Panc1 (cell line): ENCODE measurements at places on chromosomes 3 and 15.

GRCh38 chr15:75775296-75776064, 62.8 kb upstream of the CSPG4 start:
- H3K4me1 ChIP-seq, result no peaks in the 10 kb centered on the region
- no peaks in the 10 kb centered on the region for H3K27me3 ChIP-seq
- no peak for DNase-seq
- no peaks in the 10 kb centered on the region for H3K36me3 ChIP-seq
- no peak overlapping the region for H3K27ac ChIP-seq

- no peaks in the 10 kb centered on the region for H3K36me3 ChIP-seq
- peaks cover 3% of the 10 kb centered on the region; the same call in 1 of the 2 replicates for H3K4me1 ChIP-seq
- peak overlapping the region; percentile 57 for H3K4me3 ChIP-seq
Measured at GRCh38 chr15:99925661-99926461, 192.6 kb upstream of the LYSMD4 start.

- peaks cover 2% of the 10 kb centered on the region for H3K27me3 ChIP-seq
- H3K36me3 ChIP-seq, result no peaks in the 10 kb centered on the region
- no peak for DNase-seq
Measured at GRCh38 chr3:56269755-56270535, 198.3 kb downstream of the ERC2 start.

- no peak overlapping the region for H3K4me3 ChIP-seq
- no peaks in the 10 kb centered on the region for H3K4me1 ChIP-seq
- DNase-seq, result no peak
- peaks cover 9% of the 10 kb centered on the region for H3K27me3 ChIP-seq
- H3K27ac ChIP-seq, result no peak overlapping the region
Measured at GRCh38 chr15:51401872-51402517, 60.5 kb downstream of the GLDN start.

DNA sequence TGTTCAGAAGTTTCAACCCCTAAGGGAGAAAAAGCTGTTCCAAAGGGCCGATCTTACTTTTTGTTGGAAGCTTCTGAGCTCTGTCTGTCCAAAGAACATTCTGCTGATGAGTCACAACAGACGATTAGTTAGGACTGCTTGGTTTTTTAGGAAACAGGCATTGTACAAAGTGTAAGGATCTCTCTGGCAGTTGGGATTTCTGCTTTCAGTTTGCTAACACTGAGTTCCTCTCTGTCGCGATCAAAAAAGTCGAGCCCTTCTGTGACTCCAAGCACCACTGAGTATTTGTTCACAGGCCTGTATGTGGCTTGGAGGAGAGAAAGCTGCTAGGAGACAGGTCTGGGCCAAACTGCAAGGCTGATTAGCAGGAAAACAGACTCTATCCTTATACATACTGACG, 91.8 kb upstream of the PFN2 start:
- no peak overlapping the region for H3K4me3 ChIP-seq
- H3K27ac ChIP-seq, result peak overlapping the region; percentile 71
- H3K27me3 ChIP-seq, result no peaks in the 10 kb centered on the region
- DNase-seq, result no peak
- peaks cover 9% of the 10 kb centered on the region for H3K4me1 ChIP-seq

DNA sequence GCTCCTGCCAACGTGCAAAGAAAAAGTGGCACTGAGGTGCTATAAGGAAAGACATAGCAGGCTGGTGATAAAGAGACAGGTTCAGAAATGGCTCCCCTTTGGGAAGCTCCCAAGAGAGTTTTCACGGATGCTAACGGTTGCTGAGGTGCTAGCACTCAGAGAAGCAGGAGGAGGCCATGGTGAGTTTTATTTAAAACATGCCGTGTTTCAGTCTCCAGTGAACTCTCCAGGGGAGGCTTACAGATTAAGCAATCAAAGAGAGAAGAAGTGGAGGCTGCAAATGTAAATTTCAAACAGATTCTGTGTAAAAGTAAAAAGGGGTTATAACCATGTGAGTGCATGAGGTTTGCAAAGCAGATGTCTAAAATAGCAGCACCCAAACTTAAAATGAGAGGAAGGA, 346.2 kb downstream of the NTRK3 start:
- H3K27me3 ChIP-seq, result peaks cover 2% of the 10 kb centered on the region; the same call in 1 of the 2 replicates
- no peak overlapping the region for H3K4me3 ChIP-seq
- H3K27ac ChIP-seq, result no peak overlapping the region

- no peak overlapping the region for H3K27ac ChIP-seq
- H3K4me1 ChIP-seq, result no peaks in the 10 kb centered on the region
- no peaks in the 10 kb centered on the region for H3K36me3 ChIP-seq
- no peak overlapping the region for H3K4me3 ChIP-seq
- no peak for DNase-seq
Measured at GRCh38 chr3:139505829-139506386, 29.6 kb upstream of the RBP2 start.

GRCh38 chr15:49664716-49665115, 43.9 kb downstream of the DTWD1 start:
- H3K4me1 ChIP-seq, result no peaks in the 10 kb centered on the region
- no peak overlapping the region for H3K27ac ChIP-seq
- no peaks in the 10 kb centered on the region for H3K36me3 ChIP-seq

- no peak for DNase-seq
- H3K27me3 ChIP-seq, result peaks cover 10% of the 10 kb centered on the region; the same call in 1 of the 2 replicates
- H3K27ac ChIP-seq, result no peak overlapping the region
- no peak overlapping the region for H3K4me3 ChIP-seq
Measured at GRCh38 chr15:61049934-61050333, 179.2 kb downstream of the RORA start.

- H3K36me3 ChIP-seq, result no peaks in the 10 kb centered on the region
- H3K4me3 ChIP-seq, result no peak overlapping the region
- no peaks in the 10 kb centered on the region for H3K4me1 ChIP-seq
- H3K27me3 ChIP-seq, result no peaks in the 10 kb centered on the region
- H3K27ac ChIP-seq, result no peak overlapping the region
Measured at GRCh38 chr3:98057631-98058030, 22.5 kb upstream of the GABRR3 start.

DNA sequence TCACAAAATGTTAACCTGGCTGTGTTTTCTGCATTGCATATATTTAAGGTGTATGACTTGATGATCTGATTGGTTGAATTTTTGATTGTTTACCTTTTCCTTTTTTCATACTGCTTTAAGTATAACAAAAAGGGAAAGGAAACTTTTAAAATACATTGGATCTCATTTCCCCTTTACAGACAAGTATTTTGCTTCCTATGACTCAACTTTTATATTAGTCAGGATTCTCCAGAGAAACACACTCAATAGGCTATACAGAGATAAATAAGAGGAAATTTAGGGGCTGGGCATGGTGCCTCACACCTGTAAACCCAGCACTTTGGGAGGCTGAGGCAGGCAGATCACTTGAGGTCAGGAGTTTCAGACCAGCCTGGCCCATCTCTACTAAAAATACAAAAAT, 205.8 kb downstream of the TJP1 start:
- no peaks in the 10 kb centered on the region for H3K36me3 ChIP-seq
- no peaks in the 10 kb centered on the region for H3K4me1 ChIP-seq
- no peak for DNase-seq
- no peak overlapping the region for H3K27ac ChIP-seq
- H3K27me3 ChIP-seq, result peaks cover 5% of the 10 kb centered on the region; the same call in 1 of the 2 replicates

DNA sequence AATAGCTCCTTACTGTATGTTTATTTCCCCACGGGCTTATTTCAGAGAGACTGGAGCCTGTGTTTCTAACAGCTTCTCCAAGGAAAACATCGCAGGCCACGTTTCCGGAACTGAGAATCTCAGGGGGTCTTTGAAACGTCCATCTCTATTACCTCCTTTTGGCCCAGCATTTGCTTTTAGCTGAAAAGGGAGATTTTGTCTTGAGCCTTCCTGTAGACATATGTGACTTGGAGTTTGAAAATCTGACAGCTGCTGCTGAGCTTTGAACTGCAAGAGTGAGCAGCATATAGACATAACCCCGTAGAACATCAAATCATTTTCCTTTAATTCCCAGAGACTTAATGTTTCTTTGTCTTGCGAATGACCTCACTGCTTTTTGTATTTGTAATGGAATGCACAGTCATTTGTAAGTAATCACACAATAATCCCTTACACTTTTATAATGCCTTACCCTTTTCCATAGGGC, 54.6 kb downstream of the LPP start:
- DNase-seq, result no peak
- no peak overlapping the region for H3K27ac ChIP-seq
- H3K4me1 ChIP-seq, result peaks cover 4% of the 10 kb centered on the region; the same call in 1 of the 2 replicates
- no peaks in the 10 kb centered on the region for H3K27me3 ChIP-seq
- H3K4me3 ChIP-seq, result no peak overlapping the region
- H3K36me3 ChIP-seq, result no peaks in the 10 kb centered on the region
